ENCODE measurements at places on chromosomes 12 and 14. TPM values are rescaled to one million over a fixed set of nuclear protein-coding genes. Genes with fewer than 3 reads are reported as not detected.

DNA sequence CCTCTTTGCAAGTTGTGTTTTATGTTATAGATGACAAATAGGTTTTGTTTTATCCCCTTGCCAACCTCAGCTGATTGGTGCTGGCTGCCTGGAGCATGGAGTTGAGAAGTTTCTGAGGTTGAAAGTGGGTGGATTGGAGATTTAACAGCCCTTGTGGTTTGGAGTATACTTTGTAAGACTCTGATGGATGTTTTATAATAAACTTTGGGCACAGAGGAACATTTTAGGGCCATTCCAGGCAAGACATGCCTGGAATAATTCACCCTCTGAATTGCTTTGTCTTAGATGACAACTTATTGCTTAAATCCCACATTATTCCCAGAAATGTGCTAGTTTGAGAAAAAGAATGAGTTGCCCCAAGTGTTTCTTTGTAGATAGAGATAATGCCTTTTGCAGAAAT, 158.9 kb downstream of the SLC5A8 start:
- DNase-seq, result no peak
- no peak overlapping the region for H3K4me3 ChIP-seq
- H3K27ac ChIP-seq, result no peak overlapping the region

DNA sequence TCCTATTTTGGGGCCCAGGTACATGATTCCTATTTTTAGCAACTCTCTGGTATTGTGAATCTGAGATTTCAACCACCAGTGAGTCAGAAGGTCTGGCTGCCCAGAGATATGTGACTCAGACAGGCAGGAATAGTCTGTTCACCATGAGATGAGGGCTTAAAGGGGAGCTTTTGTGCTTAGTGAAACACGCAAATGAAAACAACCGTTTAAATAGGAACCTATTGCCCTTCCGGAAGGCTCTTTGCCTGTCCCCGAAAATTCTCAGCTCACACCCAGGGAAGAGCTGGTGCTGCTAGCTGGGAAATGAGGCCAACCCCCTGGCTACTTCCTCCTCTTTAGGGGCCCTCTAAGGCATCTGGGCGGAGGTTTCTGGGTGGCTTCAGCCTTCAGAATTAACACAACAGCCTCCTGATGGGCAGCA, 283.6 kb downstream of the CACNA1C start:
- no peak overlapping the region for H3K27ac ChIP-seq
- H3K36me3 ChIP-seq, result no peaks in the 10 kb centered on the region
- H3K4me1 ChIP-seq, result peaks cover 7% of the 10 kb centered on the region
- no peak overlapping the region for H3K4me3 ChIP-seq
- no peak for DNase-seq

- no peaks in the 10 kb centered on the region for H3K36me3 ChIP-seq
- no peaks in the 10 kb centered on the region for H3K4me1 ChIP-seq
- H3K27me3 ChIP-seq, result no peaks in the 10 kb centered on the region
- DNase-seq, result no peak
- H3K4me3 ChIP-seq, result no peak overlapping the region
These were observed 84.0 kb downstream of the LRRC9 start for GRCh38 chr14:60003991-60004390.

GRCh38 chr14:90600619-90601018, 203.8 kb downstream of the CALM1 start:
- no peak for DNase-seq
- no peaks in the 10 kb centered on the region for H3K36me3 ChIP-seq
- H3K4me3 ChIP-seq, result no peak overlapping the region
- H3K27ac ChIP-seq, result no peak overlapping the region
- peaks cover 16% of the 10 kb centered on the region for H3K4me1 ChIP-seq
- H3K27me3 ChIP-seq, result no peaks in the 10 kb centered on the region

The SLC6A12 gene
- 11.1 TPM for total RNA-seq

DNA sequence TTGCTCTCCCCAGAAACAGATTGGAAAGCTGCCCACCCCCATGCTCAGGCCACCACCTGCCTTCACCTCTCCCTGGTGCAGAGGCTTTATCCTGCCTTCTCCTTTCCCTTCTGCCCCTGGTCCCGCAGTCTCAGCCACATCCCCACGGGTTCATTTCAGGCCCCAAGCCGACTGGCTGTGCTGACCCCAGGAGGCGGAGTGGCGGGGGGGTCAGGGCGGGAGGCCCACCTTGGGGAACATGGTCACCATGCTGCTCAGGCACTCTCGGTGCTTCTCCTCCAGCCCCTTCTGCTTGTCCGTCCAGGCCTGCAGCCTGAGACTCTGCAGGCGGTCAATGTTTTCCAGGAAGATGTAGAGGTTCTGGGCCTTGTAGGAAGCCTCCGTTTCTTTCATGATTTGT, 6.9 kb downstream of the FAM186B start:
- DNase-seq, result no peak
- H3K4me3 ChIP-seq, result no peak overlapping the region
- no peak overlapping the region for H3K27ac ChIP-seq
- no peaks in the 10 kb centered on the region for H3K27me3 ChIP-seq

The PDE6H gene
- not detected for total RNA-seq

The KCNH3 gene
- 0.90 TPM for total RNA-seq

DNA sequence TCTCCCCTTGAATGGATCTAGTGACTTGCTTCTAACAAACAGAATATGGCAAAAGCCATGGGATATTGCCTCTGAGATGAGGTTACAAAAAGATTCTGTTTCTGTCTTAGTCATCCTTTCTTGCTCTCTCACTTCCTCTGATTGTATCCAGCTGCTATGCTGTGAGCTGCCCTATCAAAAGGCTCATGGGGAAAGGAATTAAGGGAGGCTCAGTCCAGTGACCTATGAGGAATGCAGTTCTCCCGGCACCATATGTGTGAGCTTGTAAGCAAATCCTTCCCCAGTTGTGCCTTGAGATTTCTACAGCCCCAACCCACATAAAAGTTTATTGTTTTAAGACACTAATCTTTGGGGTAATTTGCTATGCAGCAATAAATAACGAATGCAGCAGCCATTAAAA, 183.1 kb downstream of the KLHL28 start:
- H3K36me3 ChIP-seq, result no peaks in the 10 kb centered on the region
- no peak overlapping the region for H3K27ac ChIP-seq
- no peaks in the 10 kb centered on the region for H3K4me1 ChIP-seq
- DNase-seq, result no peak
- H3K27me3 ChIP-seq, result no peaks in the 10 kb centered on the region
- no peak overlapping the region for H3K4me3 ChIP-seq

- H3K27me3 ChIP-seq, result no peaks in the 10 kb centered on the region
- no peak overlapping the region for H3K4me3 ChIP-seq
- DNase-seq, result no peak
- H3K27ac ChIP-seq, result no peak overlapping the region
- H3K4me1 ChIP-seq, result peaks cover 3% of the 10 kb centered on the region
- no peaks in the 10 kb centered on the region for H3K36me3 ChIP-seq
These were observed 19.4 kb upstream of the LIMA1 start for GRCh38 chr12:50302686-50303085.

- H3K36me3 ChIP-seq, result no peaks in the 10 kb centered on the region
- H3K27ac ChIP-seq, result no peak overlapping the region
These were observed 30.2 kb upstream of the NAV3 start for GRCh38 chr12:77800501-77800900.

- peak overlapping the region; percentile 94 for H3K27ac ChIP-seq
- peak overlapping the region; percentile 81 for H3K4me3 ChIP-seq
- no peaks in the 10 kb centered on the region for H3K36me3 ChIP-seq
- H3K4me1 ChIP-seq, result peaks cover 42% of the 10 kb centered on the region
These were observed 624 bp downstream of the RIN3 start for GRCh38 chr14:92513966-92514843.

The B4GALNT3 gene
- 14.0 TPM for total RNA-seq

The AKAP3 gene
- total RNA-seq, result 1.9 TPM

DNA sequence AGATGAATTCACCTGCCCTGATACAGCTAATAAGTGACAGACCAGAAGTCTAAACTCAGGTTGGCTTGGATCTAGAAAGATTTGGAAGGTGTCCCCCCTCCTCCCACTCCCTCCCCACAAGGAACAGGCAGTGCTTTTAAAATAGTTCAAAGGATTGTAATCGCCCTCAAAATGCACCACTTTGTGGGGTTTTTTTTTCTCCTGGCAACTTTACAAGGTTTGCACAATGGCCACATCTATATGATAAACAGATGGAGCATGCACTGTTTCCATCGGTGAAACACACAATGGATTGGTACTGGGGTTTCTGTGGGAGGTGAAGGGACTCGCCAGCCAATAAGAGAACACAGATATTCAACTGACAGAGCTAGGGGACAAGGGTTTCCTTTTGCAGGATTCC, 137.4 kb downstream of the LLPH start:
- H3K4me1 ChIP-seq, result no peaks in the 10 kb centered on the region
- H3K27ac ChIP-seq, result no peak overlapping the region
- H3K4me3 ChIP-seq, result no peak overlapping the region
- H3K36me3 ChIP-seq, result no peaks in the 10 kb centered on the region

DNA sequence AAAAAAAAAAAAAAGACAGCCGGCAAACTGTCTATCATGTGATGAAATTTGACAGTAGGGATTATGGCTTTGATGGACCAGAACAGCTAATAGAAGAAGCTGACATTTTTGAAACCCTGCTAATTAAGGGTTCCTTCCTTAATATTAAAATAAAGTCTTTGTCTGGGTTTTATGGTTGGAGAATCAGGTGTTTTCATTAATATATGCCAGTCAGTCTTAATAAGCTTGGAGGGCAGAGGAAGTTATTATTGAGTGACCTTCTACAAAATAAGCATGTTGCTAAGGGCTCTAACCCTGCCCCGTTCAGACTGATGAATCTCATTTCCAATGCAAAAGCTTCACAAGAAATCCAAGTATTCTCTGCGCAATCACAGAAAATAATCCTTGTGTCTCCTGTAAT, 289.8 kb downstream of the EGLN3 start:
- H3K27ac ChIP-seq, result no peak overlapping the region
- H3K4me3 ChIP-seq, result no peak overlapping the region
- H3K27me3 ChIP-seq, result no peaks in the 10 kb centered on the region
- no peak for DNase-seq
- H3K4me1 ChIP-seq, result no peaks in the 10 kb centered on the region
- H3K36me3 ChIP-seq, result no peaks in the 10 kb centered on the region

DNA sequence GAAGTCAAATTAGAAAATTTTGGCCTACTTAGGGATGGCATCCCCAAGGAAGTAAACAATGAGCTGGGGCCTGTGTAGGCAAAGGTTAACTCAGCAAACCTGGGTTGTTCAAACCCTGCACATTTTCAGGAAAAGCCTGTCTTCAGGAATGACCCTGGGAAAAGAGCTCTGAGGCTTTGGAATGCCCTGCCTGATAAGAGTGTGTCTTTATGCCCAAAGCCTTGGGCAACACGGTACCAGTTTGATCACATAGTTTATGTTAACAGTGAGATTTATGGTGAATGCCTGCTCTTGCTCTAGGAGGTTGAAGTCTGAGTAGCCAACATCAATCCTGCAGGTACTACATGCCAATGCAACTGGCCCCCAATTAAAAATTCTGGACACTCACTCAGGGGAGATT, 28.2 kb upstream of the STAB2 start:
- H3K27ac ChIP-seq, result no peak overlapping the region
- H3K4me3 ChIP-seq, result no peak overlapping the region
- no peak for DNase-seq
- no peaks in the 10 kb centered on the region for H3K4me1 ChIP-seq

GRCh38 chr12:125079648-125080645, 14.7 kb downstream of the AACS start:
- H3K27me3 ChIP-seq, result no peaks in the 10 kb centered on the region
- DNase-seq, result peak; percentile 67
- H3K4me1 ChIP-seq, result no peaks in the 10 kb centered on the region
- no peak overlapping the region for H3K4me3 ChIP-seq
- H3K27ac ChIP-seq, result no peak overlapping the region

The DNAAF2 gene
- 5.6 TPM for total RNA-seq

- no peak overlapping the region for H3K4me3 ChIP-seq
- no peaks in the 10 kb centered on the region for H3K4me1 ChIP-seq
- no peak overlapping the region for H3K27ac ChIP-seq
- no peak for DNase-seq
- H3K27me3 ChIP-seq, result no peaks in the 10 kb centered on the region
These were observed 591.3 kb downstream of the LRFN5 start for GRCh38 chr14:42198010-42198409.

DNA sequence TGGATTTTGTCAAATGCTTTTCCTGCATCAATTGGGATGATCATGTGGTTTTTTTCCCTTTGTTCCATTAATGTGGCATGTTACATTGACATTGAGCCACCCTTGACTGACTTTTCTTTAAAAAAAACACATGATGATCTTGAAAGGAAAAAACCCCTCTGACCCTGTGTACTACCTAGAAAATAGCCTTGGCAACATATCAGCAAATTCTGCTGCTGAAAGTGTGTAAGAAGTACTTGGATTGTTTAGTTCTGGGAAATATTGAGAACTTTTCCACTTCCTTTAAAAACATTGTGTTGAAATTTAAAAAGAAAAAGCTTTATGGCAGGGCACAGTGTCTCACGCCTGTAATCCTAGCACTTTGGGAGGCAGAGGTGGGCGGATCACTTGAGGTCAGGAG, 20.7 kb downstream of the ACACB start:
- no peaks in the 10 kb centered on the region for H3K27me3 ChIP-seq
- no peak overlapping the region for H3K4me3 ChIP-seq
- H3K4me1 ChIP-seq, result peaks cover 4% of the 10 kb centered on the region
- no peaks in the 10 kb centered on the region for H3K36me3 ChIP-seq

The NPFF gene
- total RNA-seq, result not detected

GRCh38 chr14:75168586-75169335, 7.7 kb downstream of the TMED10 start:
- no peaks in the 10 kb centered on the region for H3K36me3 ChIP-seq
- no peak overlapping the region for H3K27ac ChIP-seq
- no peak overlapping the region for H3K4me3 ChIP-seq
- H3K4me1 ChIP-seq, result peaks cover 43% of the 10 kb centered on the region
- no peak for DNase-seq

The EIF5 gene
- 245 TPM for total RNA-seq

DNA sequence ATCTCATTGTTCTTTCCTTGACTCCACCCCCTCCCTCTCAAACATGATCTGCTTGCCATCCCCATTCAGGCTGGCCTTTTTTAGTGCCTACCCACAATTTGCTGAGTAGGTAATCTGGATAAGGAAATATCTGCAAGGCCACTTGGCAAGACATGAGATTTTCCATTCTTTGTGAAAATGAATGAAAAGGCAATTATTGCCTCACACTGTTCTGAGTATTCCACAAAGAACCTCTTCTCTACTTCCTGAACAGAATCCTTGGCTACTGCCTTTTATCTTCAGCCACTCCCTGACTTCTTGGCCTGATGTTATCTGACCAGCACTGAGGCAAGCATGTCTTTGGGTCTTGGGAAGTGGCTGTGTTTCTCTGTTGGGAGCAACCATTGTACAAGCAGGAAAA, 263.2 kb upstream of the ATP2B1 start:
- no peaks in the 10 kb centered on the region for H3K4me1 ChIP-seq
- H3K4me3 ChIP-seq, result no peak overlapping the region
- no peaks in the 10 kb centered on the region for H3K36me3 ChIP-seq
- no peak for DNase-seq
- no peaks in the 10 kb centered on the region for H3K27me3 ChIP-seq
- H3K27ac ChIP-seq, result no peak overlapping the region

The KCNC2 gene
- not detected for total RNA-seq

GRCh38 chr14:55446127-55446736, 5.8 kb upstream of the TBPL2 start:
- H3K27me3 ChIP-seq, result no peaks in the 10 kb centered on the region
- H3K36me3 ChIP-seq, result no peaks in the 10 kb centered on the region
- no peak overlapping the region for H3K27ac ChIP-seq
- H3K4me3 ChIP-seq, result no peak overlapping the region
- H3K4me1 ChIP-seq, result no peaks in the 10 kb centered on the region
- DNase-seq, result no peak

GRCh38 chr14:81070511-81070910, 115.1 kb downstream of the TSHR start:
- no peak overlapping the region for H3K27ac ChIP-seq
- H3K27me3 ChIP-seq, result no peaks in the 10 kb centered on the region
- no peaks in the 10 kb centered on the region for H3K4me1 ChIP-seq
- no peaks in the 10 kb centered on the region for H3K36me3 ChIP-seq
- no peak for DNase-seq

- no peaks in the 10 kb centered on the region for H3K36me3 ChIP-seq
- H3K4me3 ChIP-seq, result no peak overlapping the region
- no peak for DNase-seq
- H3K4me1 ChIP-seq, result no peaks in the 10 kb centered on the region
- H3K27me3 ChIP-seq, result no peaks in the 10 kb centered on the region
These were observed 116.1 kb upstream of the SLC35F4 start for GRCh38 chr14:57981817-57982560.

Measured in upper lobe of right lung (tissue), 1 donor.